Activated B cell treated with CpG ODN at 0.5 μM for 24 hours (primary cell): ENCODE measurements at places on chromosomes 6 and 20. TPM values are rescaled to one million over a fixed set of nuclear protein-coding genes. Genes with fewer than 3 reads are reported as not detected.
A peak's percentile ranks its signal among the peaks of the same experiment; 100 is the strongest.

DNA sequence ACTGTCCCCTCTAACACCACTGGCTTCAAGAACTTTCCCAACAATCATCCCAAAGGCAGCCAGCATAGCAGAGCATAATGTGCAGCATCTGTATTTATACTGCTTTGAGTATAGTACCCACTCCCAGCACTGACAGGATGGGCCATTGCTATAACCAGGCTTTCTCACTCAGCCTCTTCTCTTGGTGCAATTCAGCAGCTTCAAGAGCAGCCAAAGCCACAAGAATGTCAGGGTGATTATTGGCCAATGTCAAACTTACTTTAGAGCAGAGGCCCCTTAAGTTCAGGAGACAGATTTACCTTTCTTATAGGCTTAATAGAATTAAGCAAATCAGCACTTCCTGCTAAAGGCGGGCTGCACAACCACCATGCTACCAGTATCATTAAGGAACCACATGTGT lies 232.4 kb upstream of the RSPO3 start:
- no peaks in the 10 kb centered on the region for H3K36me3 ChIP-seq
- no peak overlapping the region for H3K27ac ChIP-seq
- DNase-seq, result no peak

- no peaks in the 10 kb centered on the region for H3K36me3 ChIP-seq
- no peaks in the 10 kb centered on the region for H3K27me3 ChIP-seq
- H3K4me1 ChIP-seq, result no peaks in the 10 kb centered on the region
- no peak overlapping the region for H3K27ac ChIP-seq
- H3K4me3 ChIP-seq, result no peak overlapping the region
- no peak for DNase-seq
Measured at GRCh38 chr20:6635034-6635736, 132.3 kb upstream of the BMP2 start.

GRCh38 chr6:113103634-113104361 lies 753.3 kb upstream of the MARCKS start:
- H3K4me3 ChIP-seq, result no peak overlapping the region
- DNase-seq, result no peak
- no peaks in the 10 kb centered on the region for H3K36me3 ChIP-seq

- no peak overlapping the region for H3K4me3 ChIP-seq
- peaks cover 94% of the 10 kb centered on the region for H3K36me3 ChIP-seq
- H3K27ac ChIP-seq, result peak overlapping the region; percentile 42
Measured at GRCh38 chr6:37010402-37010892, 5.0 kb downstream of the FGD2 start.

DNA sequence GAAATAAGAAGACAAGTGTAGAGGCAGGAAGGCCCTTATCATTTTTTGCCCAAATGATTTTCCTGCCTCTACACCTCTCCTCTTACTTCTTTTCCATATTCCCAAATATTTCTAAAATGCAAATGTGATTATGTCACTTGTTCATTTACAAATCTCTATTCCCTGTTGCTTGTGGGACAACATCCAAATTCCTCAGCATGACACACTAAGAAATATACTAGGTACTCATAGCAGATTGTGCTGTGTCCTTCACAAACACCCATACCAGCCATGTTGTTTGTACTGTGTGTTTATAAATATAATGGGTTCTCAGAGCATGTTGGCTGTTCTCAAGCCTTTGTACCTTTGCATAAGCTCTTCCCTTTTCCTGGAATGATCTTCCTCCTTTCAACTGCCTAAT lies 17.7 kb upstream of the FYN start:
- no peak for DNase-seq
- H3K4me3 ChIP-seq, result no peak overlapping the region
- no peaks in the 10 kb centered on the region for H3K36me3 ChIP-seq
- H3K27me3 ChIP-seq, result no peaks in the 10 kb centered on the region
- H3K27ac ChIP-seq, result no peak overlapping the region

- no peak overlapping the region for H3K4me3 ChIP-seq
- H3K36me3 ChIP-seq, result no peaks in the 10 kb centered on the region
- no peaks in the 10 kb centered on the region for H3K27me3 ChIP-seq
- no peak for DNase-seq
Measured at GRCh38 chr20:5657190-5657875, 92.9 kb upstream of the SHLD1 start.

GRCh38 chr20:4665591-4665990 lies 56.1 kb upstream of the PRND start:
- H3K36me3 ChIP-seq, result no peaks in the 10 kb centered on the region
- H3K27ac ChIP-seq, result peak overlapping the region; percentile 48
- H3K4me1 ChIP-seq, result peaks cover 21% of the 10 kb centered on the region
- no peak for DNase-seq

GRCh38 chr20:34675561-34675960 lies 1.3 kb downstream of the PIGU start:
- peaks cover 15% of the 10 kb centered on the region for H3K4me1 ChIP-seq
- no peak overlapping the region for H3K4me3 ChIP-seq
- DNase-seq, result no peak
- peak overlapping the region; percentile 95 for H3K27ac ChIP-seq
- H3K27me3 ChIP-seq, result no peaks in the 10 kb centered on the region

- peaks cover 48% of the 10 kb centered on the region for H3K27me3 ChIP-seq
- peaks cover 19% of the 10 kb centered on the region for H3K4me1 ChIP-seq
Measured at GRCh38 chr6:166162599-166163342, 4.9 kb downstream of the TBXT start.

DNA sequence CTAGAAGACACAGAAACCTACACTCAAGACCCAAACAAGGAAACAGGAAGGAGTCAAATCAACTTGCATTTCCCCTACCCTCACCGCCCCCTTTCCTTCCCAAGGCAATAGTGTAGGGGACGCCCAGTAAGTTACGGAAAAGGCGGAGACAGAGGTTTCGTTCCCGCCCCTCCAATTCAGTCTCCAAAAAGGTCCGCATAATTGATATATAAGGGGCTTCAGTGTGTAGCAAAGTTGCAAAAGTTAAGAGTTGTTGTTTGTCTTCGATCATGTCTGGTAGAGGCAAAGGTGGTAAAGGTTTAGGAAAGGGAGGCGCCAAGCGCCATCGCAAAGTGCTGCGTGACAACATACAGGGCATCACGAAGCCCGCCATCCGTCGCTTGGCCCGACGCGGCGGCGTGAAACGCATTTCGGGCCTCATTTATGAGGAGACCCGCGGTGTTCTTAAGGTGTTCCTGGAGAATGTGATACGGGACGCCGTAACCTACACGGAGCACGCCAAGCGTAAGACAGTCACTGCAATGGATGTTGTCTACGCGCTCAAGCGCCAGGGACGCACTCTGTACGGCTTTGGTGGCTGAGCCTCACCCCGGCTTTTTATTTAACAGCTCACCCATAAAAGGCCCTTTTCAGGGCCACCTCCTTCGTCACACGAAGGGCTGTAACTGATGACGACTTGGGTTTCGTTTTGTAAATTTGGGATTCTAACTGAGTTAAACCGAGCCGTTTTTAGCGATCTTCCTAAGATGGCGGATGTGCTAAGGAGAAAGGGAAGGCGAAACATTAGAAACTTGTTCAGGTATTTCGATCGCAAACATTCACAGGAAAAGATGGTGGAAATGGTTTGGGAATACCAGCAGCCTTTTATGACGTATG lies 124.6 kb upstream of the BTN3A2 start:
- no peaks in the 10 kb centered on the region for H3K27me3 ChIP-seq
- H3K4me1 ChIP-seq, result peaks cover 26% of the 10 kb centered on the region
- peaks cover 4% of the 10 kb centered on the region for H3K36me3 ChIP-seq
- H3K4me3 ChIP-seq, result peak overlapping the region; percentile 82
- DNase-seq, result peak; percentile 61
- H3K27ac ChIP-seq, result peak overlapping the region; percentile 92

DNA sequence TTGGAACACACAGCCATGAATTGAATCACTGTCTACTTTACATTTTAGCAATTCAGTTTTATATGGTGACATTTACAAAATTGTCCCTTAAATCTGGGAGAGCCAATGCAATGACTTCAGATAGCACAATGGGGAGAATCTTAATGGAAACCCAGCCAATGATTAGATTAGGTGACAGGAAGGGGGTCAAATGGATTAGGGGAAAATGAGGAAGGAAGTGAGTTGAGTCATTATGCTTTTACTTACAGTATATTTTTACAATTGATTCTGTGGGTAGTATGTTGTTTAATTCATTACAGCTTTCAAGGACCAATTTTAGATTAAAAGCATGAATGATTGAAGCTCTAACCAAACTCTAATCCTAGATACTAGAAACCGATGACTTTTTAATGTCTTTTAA lies 229.8 kb downstream of the SOX4 start:
- DNase-seq, result no peak
- no peaks in the 10 kb centered on the region for H3K36me3 ChIP-seq
- H3K4me1 ChIP-seq, result no peaks in the 10 kb centered on the region
- H3K4me3 ChIP-seq, result no peak overlapping the region
- H3K27me3 ChIP-seq, result no peaks in the 10 kb centered on the region

DNA sequence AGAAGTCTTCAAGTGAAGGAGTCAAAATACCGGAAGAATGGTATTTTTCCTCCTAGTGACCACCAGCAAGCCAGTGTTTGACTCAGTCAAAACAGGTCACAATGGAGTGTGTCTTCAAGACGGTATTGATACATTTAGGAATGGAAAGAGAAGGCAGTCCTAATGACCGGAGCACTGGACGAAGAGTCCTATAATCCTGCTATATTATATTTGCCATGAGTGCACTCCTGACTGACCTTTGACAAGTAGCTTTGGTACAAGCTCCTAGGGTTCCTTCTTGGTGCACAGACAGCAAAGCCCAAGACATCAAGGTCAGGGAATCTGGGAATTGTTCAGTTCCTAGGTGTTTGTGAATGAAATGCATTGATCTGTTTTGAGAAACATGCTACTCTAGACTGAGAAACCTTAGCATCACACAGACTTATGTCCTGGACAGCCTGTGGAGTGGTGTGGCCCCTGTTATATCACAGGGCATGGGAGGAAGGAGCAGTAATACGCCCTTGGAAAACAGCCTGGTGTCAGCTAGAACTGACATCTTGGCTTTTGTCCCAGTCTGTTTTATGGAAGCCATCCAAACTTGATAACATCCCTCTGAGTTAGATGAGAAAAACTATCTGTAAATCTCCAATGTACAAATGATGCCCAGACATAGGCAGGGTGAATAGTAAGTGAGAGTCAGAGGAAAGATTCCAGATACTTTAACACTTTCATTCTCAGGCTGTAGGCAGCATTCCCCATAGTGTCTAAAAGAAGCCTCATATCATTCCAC lies 18.5 kb downstream of the NOX3 start:
- H3K4me3 ChIP-seq, result no peak overlapping the region
- DNase-seq, result no peak
- H3K36me3 ChIP-seq, result no peaks in the 10 kb centered on the region

GRCh38 chr6:16212276-16212675 lies 26.1 kb upstream of the GMPR start:
- DNase-seq, result no peak
- no peak overlapping the region for H3K4me3 ChIP-seq
- H3K36me3 ChIP-seq, result no peaks in the 10 kb centered on the region
- H3K4me1 ChIP-seq, result peaks cover 3% of the 10 kb centered on the region
- H3K27me3 ChIP-seq, result peaks cover 29% of the 10 kb centered on the region
- no peak overlapping the region for H3K27ac ChIP-seq

- H3K4me1 ChIP-seq, result peaks cover 48% of the 10 kb centered on the region
- peak overlapping the region; percentile 84 for H3K4me3 ChIP-seq
- H3K27ac ChIP-seq, result peak overlapping the region; percentile 96
- no peak for DNase-seq
- H3K27me3 ChIP-seq, result no peaks in the 10 kb centered on the region
Measured at GRCh38 chr6:106648651-106649308, 19.4 kb downstream of the QRSL1 start.

DNA sequence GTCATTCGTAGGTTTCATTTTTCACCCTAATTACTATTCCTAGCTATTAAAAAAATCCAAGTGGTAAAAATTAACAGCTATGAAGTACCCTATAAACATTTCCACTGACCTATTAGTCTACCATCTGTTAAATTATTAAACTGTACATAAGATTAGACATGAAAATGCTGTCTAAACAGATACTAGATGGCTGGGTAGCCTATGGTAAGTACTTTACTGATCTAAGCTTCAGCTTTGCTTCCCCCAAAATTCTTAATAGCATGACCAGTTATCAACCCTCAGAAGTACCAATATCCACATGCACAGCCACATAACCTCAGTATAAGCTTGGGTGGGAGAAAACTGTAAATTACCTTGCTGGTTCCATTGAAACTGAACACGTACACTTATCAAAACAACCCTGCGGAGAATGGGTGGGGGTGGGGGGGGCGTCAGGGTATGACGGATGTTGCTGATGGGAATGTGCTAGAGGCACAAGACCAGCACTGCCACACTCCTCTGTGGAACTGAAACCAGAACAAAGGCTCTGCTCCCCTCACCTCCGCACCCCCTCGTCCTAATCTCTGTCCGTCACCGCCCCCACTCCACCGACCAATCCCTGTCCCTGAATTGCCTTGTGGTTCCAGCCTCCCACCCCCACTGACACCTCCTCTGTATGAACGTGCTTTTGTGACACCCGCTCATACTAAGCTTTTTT lies 45.3 kb downstream of the B4GALT5 start:
- peak overlapping the region; percentile 68 for H3K4me3 ChIP-seq
- peak overlapping the region; percentile 66 for H3K27ac ChIP-seq
- no peaks in the 10 kb centered on the region for H3K27me3 ChIP-seq
- H3K4me1 ChIP-seq, result peaks cover 65% of the 10 kb centered on the region
- peak; percentile 43 for DNase-seq

- no peak overlapping the region for H3K27ac ChIP-seq
- H3K36me3 ChIP-seq, result no peaks in the 10 kb centered on the region
- H3K27me3 ChIP-seq, result peaks cover 16% of the 10 kb centered on the region
- no peak for DNase-seq
Measured at GRCh38 chr6:150546457-150546856, 53.2 kb upstream of the PLEKHG1 start.

- H3K4me3 ChIP-seq, result peak overlapping the region; percentile 76
- peaks cover 12% of the 10 kb centered on the region for H3K36me3 ChIP-seq
- H3K27me3 ChIP-seq, result no peaks in the 10 kb centered on the region
- no peak for DNase-seq
- no peak overlapping the region for H3K27ac ChIP-seq
Measured at GRCh38 chr6:13419422-13420195, 67.8 kb downstream of the GFOD1 start.

- no peak overlapping the region for H3K27ac ChIP-seq
- H3K36me3 ChIP-seq, result peaks cover 8% of the 10 kb centered on the region
- H3K4me1 ChIP-seq, result peaks cover 49% of the 10 kb centered on the region
- DNase-seq, result no peak
Measured at GRCh38 chr20:1900321-1900801, 5.2 kb downstream of the SIRPA start.

- H3K27me3 ChIP-seq, result no peaks in the 10 kb centered on the region
- H3K36me3 ChIP-seq, result no peaks in the 10 kb centered on the region
- no peaks in the 10 kb centered on the region for H3K4me1 ChIP-seq
- no peak overlapping the region for H3K27ac ChIP-seq
- no peak overlapping the region for H3K4me3 ChIP-seq
- no peak for DNase-seq
Measured at GRCh38 chr6:91718198-91718597, 1131.3 kb upstream of the MAP3K7 start.

- no peaks in the 10 kb centered on the region for H3K27me3 ChIP-seq
- H3K4me3 ChIP-seq, result no peak overlapping the region
- H3K27ac ChIP-seq, result no peak overlapping the region
- no peaks in the 10 kb centered on the region for H3K36me3 ChIP-seq
Measured at GRCh38 chr6:111864138-111865048, 8.9 kb downstream of the FYN start.

- no peak for DNase-seq
- H3K27me3 ChIP-seq, result peaks cover 2% of the 10 kb centered on the region
- no peaks in the 10 kb centered on the region for H3K36me3 ChIP-seq
Measured at GRCh38 chr20:14597206-14597715, 259.8 kb upstream of the FLRT3 start.

- no peaks in the 10 kb centered on the region for H3K27me3 ChIP-seq
- no peak overlapping the region for H3K4me3 ChIP-seq
- peaks cover 17% of the 10 kb centered on the region for H3K36me3 ChIP-seq
Measured at GRCh38 chr6:143783077-143783476, 60.1 kb upstream of the LTV1 start.

ISM1 gene
- not detected in 2 replicates for total RNA-seq

MICB gene
- 17.2 and 17.6 TPM in 2 replicates for total RNA-seq

ANKRD66 gene
- not detected in 2 replicates for total RNA-seq
